ENCODE measurements at places on chromosomes 11 and 22.

- no peak for DNase-seq
These were observed 23.2 kb downstream of the KMT5B start for GRCh38 chr11:68189888-68190287.

GRCh38 chr11:73283276-73284000 lies 11.3 kb downstream of the P2RY6 start:
- no peak for DNase-seq

- no peak for DNase-seq
These were observed 90.4 kb upstream of the PARVA start for GRCh38 chr11:12287009-12287373.

- DNase-seq = no peak
These were observed 79.5 kb downstream of the SC5D start for GRCh38 chr11:121372028-121372427.

DNA sequence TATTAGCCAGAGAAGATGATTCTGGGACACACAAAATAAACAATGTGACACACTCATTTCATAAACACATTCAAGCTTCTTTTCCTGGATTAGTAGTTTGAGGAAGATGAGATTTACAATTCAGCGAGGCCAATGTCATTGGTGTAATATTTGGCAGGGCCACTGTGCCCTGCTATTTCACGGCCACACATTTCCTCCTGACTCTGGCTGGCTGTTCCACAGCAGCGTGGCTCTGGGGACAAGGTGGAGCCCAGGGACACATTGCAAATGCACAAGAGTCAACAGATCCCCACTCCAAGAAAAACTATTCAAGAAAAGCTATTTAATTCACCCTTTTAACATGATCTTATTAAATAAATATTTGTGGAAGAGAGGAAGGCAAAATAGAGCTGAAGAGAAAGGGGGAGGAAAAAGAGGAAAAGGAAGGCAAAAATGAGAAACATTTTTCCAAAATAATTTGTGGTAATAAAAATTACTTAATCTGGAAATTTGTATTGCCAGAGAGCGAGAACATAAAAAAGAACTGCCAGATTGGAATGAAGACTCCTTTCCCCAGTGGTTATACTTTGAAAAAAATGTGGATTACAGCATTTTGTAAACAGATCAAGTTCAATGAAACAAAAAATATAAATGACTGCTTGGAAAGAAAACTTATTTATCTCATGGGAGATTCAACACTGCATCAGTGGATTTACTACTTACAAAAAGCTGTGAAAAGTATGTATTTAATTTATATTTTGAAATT lies 27.1 kb downstream of the NXPE2 start:
- no peak for DNase-seq
